Spinal cord (tissue), 10 donors: ENCODE measurements at places on chromosomes 16 and 17.

DNA sequence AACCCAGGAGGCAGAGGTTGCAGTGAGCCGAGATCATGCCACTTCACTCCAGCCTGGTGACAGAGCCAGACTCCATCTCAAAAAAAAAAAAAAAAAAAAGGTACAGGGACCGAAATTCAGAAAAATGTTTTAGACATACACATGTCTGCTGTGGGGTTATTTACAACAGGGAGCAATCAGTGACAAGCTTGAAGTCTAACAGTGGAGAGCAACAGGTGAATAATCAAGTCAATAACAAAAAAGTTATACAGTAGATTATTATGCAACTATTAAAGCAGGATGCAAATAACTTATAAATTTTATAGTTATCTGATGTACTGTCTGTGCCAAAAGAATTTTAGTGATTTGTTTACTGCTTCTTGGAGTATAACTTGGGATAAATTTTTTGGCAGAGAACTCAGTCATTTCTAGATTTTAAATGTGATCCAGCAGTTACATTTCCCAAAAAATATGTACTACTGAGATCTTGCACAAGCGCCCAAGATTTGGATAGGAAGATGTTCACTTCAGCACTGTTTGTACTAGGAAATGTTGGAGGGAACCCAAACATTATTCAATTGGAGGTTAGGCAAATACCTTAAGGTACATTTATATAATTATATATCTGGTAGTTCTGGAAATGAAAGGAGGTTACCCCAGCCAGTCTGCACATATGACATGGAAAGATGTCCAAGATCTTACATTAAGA is 34.1 kb downstream of the EEF2K start:
- no peak for DNase-seq

DNA sequence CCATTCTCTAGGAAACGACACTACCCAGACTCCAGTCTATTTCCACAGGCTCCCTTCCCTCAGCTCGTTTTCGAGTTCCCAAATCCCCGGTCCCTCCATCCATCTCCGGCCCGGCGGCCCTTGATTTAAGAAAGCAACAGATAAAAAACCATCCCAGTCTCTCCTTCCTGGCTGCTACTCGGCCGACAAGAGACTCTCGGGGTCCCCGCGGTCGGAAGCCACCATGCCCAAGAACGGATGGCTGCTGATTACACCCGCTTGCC is 182 bp downstream of the RPL26 start:
- no peak for DNase-seq

- no peak for DNase-seq
These were observed 5.3 kb upstream of the KAT7 start for GRCh38 chr17:49783071-49783715.

- no peak for DNase-seq
These were observed 17.7 kb upstream of the PHAF1 start for GRCh38 chr16:67091906-67092566.

DNA sequence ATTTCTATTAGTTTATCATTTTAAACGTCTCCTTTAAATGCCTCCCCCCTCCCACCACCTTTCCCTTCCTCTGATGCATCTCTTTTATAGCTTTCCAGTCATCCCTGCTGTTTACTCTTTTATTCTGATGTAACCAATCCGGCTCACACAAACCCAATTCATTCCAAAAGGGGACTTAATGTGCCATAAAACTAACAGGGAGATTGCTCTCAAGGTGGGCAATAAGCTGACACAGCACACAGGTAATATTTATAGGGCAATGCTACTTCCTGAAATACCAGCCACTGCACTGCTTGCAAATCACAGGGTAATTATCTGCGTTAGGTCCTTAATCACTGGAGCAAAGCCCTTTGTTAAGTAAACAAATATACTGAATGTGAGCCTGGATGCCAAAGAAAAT is 23.3 kb upstream of the CA10 start:
- DNase-seq: peak; percentile 92

- no peak for DNase-seq
These were observed 11.9 kb downstream of the PER1 start for GRCh38 chr17:8140065-8141029.

DNA sequence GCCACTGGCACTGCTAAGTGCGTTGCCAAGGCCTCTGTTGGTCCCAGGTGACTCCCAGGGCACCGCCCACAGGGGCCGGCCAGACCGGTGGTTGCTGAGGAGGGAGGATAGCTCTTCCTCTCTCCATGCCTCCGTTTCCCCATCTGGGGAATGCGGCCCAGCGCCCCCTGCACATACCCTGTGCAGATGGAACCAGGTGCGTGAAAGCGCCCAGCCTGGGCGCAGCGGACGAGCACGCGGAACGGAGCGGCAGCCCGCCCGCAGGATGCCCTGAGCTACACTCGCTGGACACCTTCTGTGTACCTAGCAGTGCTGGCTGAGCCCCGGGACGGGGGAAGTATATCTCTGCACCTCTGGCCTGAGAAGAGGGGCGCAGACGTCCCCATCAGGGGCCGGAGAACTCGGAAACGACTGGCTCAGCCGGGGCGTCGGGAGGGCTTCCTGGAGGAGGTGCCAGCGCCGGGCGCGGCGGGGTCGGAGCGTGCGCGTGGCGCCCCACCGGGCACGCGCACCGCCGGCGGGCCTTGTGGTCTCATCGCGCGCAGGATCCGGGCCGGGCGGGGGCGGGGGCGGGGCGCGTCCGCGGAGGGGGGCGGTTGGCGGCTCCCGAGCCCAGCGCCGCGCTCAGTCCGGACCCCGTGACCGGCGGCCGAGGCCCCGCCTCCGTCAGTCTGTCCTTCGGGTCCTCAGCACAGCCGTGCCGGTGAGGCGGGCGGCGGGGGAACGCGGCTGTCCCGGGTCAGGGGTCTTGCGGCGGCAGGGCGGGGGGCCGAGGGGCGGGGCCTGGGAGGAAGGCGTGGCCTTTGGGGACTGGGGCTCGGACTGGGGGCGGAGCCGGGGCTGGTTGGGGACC is at the start of the genes CCDC78 and HAGHL:
Gene CCDC78 (minus strand): TSS at position 6 of the 853 bp plus-strand sequence. CDS start 76 bp downstream, outside the sequence.
Gene HAGHL (plus strand): TSS at position 669 of the 853 bp plus-strand sequence. CDS start 404 bp downstream, outside the sequence.
- DNase-seq: no peak

GRCh38 chr17:63434951-63435571 is 11.0 kb downstream of the CYB561 start:
- DNase-seq: peak; percentile 77

DNA sequence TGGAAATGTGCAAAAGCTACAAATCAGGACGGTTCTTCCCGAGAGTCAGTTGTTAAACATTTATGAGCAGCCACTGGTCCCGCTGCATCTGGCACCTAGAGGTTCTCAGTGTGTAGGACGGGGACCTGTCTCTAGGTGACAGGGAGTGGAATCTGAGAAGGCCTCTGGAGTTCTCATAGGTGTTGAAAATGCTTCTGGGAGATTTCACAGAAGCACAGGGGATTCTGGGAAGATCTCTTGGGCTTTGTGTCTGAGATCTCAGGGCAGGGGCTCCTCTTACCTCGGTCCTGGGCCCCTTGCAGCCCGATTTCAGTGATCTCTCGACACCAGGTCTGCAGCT is 8.9 kb downstream of the ALOX15 start:
- no peak for DNase-seq

- DNase-seq: no peak
These were observed 206.2 kb downstream of the CCDC182 start for GRCh38 chr17:57538736-57539456.

DNA sequence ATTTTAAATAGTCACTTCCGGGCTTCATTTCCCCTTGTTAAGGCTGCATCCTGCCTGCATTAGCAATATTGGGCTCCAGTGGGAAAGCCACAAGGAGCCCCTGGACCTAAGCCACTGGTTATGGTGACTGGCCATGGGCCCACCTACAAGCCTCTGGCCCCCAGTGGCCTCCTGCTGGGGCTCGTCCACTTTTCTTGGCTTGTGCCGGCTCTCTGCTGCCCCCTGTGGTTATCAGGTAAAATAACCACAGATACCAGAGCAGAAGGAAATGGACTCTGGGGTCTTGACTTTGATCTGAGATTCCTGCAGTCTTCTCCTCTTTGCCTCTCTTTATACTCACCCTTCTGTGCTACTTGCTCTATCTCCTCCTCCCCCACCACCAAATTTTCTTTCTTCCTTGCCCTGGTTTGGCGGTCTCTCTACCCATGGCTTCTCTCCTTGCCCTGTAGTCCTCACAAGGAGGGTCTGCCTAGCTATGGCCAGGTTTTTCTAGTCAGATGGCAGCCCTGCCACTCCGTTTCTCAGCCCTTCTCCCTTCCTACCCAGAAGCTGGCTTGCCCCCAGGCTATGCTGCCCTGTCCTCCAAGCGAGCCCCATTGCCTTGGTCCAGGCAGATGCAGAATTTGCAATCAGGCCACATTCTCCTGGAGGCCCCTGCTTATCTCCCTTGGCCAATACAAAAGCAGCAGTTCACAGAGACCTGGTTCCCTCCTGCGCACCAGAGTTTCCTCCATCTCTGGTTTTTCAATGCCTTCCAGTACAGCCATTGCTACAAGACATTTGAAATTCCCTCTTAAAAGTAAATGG is 82.9 kb upstream of the RCVRN start:
- peak; percentile 49 for DNase-seq

GRCh38 chr17:73924114-73924908 is 279.2 kb upstream of the RPL38 start:
- DNase-seq: no peak

GRCh38 chr17:40532520-40533253 is 31.3 kb upstream of the TNS4 start:
- no peak for DNase-seq

DNA sequence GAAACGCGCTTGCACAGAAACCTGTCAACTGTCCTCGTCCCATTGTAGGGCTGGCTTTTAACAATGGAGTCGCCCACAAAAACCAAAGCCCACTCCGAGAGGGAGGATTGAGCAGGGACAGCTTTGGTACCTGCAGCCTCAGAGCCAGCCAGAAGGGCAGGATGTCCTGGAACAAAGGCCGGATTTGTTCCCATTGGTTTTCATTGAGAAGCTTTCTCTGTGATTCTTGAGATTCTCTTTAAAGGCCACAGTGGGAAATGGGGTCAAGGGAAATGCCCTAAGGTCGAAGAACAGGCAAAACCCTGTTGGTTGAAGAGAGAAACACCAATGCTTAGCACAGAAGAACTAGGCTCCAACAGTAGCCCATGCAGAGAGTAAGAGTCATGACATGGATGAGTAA is 65.4 kb downstream of the C16orf78 start:
- no peak for DNase-seq

- DNase-seq: no peak
These were observed 33.5 kb downstream of the SMURF2 start for GRCh38 chr17:64628641-64629040.

DNA sequence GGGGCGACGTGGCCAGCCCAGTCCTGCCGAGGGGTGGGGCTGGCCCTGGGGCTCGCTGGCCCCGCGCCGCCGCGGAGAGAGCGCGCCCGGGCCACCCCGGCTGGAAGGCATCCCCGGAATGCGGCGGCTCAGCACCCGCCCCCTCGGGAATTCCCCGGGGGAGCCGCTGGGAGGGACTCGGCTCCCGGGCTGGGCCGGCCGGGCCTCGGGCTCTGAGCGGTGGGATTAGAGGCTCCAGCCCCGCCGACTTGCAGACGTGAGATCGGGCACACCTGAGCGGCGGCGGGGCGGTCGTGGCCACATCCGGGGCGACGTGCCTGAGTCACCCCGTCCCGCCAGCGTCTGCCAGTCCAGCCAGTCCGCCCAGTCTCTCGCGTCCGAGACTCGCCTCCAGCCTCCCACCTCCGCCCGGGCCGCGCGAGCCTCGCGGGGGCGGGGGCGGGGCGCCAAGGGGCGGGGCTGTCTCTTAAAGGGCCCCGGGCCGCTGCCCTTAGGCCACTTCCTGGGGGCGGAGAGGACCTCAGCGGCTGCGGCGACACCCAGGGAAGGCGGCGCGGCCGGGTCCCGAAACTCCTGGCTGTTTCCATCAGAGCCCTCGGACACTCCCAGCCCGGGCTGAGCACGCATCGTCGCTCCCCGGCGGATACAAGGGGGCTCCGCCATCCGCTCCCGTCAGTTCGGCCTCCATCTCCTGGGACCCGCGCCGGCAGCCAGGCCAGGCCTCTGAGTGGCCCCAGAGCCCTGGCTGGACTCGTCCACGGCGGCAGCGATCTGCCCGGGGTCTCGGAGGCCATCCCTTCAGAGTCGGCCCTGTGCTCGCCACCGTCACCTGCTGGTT is at the start of gene KCTD11:
Gene KCTD11 (plus strand): TSS at position 498 of the 838 bp plus-strand sequence.
- DNase-seq: no peak

DNA sequence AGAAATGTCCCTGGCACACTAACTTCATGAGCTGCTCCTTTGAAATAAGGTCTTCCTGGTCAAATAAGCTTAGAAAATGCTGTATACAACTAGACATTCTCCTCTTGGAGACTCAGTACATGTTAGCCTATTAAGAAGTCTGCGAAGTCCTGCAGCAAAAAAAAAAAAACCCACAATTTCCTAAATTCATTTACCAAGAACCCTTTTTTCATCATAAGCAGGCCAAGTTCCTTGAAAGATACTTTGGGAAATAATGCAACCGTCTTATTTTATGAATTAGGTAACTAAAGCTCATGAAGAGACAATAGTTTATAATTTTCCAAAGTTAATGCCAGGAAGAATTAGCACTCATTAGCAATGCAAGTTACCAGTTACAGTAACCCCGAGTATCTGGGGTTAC is 49.0 kb upstream of the HAS3 start:
- DNase-seq: no peak

- DNase-seq: no peak
These were observed 51.0 kb upstream of the CA10 start for GRCh38 chr17:52209507-52209906.
